ENCODE measurements at places on chromosomes 5 and 9. TPM values are rescaled to one million over a fixed set of nuclear protein-coding genes. Genes with fewer than 3 reads are reported as not detected.

PLAC8L1 gene
- 0.26 TPM for total RNA-seq

ZNF367 gene
- total RNA-seq = 4.8 TPM

PCDHGA2 gene
- 0.62 TPM for total RNA-seq

SLC31A2 gene
- total RNA-seq = 7.0 TPM

IL3 gene
- total RNA-seq = not detected

SLC4A9 gene
- not detected for total RNA-seq

TIMD4 gene
- 1.3 TPM for total RNA-seq

TICAM2 gene
- total RNA-seq = 1.1 TPM

PLCXD3 gene
- 0.37 TPM for total RNA-seq

LECT2 gene
- total RNA-seq = not detected

SLC6A3 gene
- total RNA-seq = 0.09 TPM

LRRC19 gene
- total RNA-seq = not detected

SLC36A3 gene
- not detected for total RNA-seq

F2RL2 gene
- 3.8 TPM for total RNA-seq

SPATA31C1 gene
- not detected for total RNA-seq

PHF24 gene
- 0.10 TPM for total RNA-seq

SPARC gene
- total RNA-seq = 20.7 TPM

BARHL1 gene
- not detected for total RNA-seq

Measured in A549 treated with CORT108297 at 1 μM for 4 hours (cell line).